Common myeloid progenitor, CD34-positive (primary cell): ENCODE measurements at places on chromosomes 4 and X.

DNA sequence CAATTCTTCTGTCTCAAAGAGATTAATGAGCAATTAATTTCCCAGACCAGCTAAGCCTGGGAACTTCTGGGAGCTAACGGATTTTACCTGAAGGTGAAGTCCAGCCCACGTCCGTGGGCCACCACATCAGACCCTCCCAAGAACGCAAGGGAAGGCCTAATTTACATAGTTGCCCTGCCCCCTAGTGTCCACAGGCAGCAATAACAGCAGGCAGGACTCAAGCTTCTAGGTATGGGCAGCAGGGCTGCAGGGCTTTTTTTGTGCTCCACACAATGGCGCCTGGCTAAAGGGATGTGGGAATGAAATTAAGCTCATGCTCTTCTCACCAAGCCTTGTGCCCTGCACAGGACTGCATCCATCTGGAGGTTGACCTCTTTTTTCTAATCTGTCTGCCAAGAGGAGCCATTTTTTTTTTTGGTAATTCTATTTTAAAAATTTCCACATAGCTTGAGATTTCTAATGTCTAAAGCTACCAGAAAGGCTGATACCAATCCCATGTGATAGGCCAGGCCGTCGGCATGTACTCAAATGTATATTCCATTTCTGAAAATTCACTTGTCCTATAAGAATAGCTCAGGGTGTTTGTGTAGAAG is 111.9 kb upstream of the TMEM164 start:
- peak; percentile 71 for DNase-seq

DNA sequence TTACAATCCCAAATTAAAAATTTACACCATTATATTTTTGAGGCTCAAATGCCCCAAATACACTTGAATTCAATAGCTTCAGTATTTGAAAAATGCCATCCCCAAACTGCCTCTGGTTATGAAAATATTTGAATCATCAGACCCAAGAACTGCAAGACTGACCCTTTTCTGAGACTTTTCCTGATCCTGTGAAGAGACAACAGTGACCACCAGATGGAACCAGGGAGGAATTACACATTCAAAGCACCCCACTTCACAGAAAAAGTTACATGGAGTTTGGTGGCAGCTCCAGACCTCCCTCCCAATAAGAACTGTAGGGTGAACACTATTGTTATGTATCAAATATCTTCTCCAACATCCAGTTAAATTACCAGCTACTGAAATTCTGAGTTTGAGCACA is 44.0 kb upstream of the SCD5 start:
- DNase-seq: peak; percentile 49

- no peak for DNase-seq
These were observed 340.0 kb downstream of the FBXW7 start for GRCh38 chr4:152195888-152196287.

GRCh38 chr4:176440698-176441097 is 120.9 kb downstream of the SPCS3 start:
- no peak for DNase-seq

DNA sequence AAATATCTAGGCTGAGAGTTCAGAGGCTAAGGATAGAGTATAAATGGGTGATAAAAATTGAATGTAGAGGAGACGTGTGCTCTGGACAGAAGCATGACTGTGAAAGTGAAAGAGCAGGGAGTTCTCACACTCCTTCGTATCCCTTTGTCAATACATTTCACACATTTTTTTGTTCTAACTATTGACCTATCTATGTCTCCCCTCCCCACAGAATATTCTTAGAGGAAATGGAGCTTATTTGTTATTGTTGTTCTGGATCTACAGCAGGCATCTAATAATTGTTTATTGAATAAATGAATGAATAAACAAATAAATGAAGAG is 57.6 kb downstream of the ENPEP start:
- no peak for DNase-seq

- DNase-seq: peak; percentile 62
These were observed at the start of gene MSX1 for GRCh38 chr4:4859325-4859798. Gene MSX1, plus strand, starts transcription at chr4:4859665. Its CDS starts 235 bp downstream, at chr4:4859900.

DNA sequence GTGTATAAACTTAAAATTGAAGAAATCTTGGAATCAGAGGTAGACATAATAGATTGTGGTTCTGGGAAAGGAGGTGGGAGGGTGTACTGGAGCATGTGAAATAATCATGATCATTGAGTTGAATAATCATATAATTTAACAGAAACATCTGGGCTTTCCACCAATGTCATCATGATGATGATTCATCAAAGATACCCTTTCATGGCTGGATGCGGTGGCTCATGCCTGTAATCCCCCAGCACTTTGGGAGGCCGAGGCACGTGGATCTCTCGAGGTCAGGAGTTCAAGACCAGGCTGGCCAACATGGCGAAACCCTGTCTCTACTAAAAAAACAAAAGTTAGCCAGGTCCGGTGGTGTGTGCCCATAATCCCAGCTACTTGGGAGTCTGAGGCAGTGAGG is 6.7 kb upstream of the RUFY3 start:
- DNase-seq: no peak

DNA sequence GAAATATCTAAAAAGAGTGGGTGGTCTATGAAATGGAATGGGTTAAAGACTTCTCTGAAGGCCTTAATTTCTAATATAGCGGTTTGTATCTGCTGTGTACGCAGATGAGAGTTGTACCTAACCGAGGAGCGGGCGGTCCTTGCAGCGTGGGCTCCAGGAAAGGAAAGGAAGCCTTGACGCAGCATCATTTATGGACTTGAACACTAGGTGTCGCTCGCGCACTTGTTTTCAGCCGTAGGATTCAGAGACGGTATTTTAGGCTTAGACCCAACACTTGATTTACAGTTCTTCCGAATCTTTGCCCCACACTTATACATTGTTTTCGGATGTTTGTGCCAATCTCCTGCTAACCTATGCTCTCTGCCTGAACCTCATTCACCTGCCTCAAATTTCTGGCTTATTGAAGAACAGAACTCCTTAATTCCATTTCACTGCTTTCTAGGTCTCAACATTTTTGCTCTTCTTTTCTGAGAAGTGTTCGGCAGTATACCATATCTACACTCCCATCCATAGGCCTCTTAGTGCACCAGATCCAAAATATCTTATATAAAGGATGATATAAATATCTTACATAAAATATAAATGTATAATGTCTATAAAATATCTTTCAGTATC is 48.9 kb upstream of the AADAT start:
- peak; percentile 86 for DNase-seq

DNA sequence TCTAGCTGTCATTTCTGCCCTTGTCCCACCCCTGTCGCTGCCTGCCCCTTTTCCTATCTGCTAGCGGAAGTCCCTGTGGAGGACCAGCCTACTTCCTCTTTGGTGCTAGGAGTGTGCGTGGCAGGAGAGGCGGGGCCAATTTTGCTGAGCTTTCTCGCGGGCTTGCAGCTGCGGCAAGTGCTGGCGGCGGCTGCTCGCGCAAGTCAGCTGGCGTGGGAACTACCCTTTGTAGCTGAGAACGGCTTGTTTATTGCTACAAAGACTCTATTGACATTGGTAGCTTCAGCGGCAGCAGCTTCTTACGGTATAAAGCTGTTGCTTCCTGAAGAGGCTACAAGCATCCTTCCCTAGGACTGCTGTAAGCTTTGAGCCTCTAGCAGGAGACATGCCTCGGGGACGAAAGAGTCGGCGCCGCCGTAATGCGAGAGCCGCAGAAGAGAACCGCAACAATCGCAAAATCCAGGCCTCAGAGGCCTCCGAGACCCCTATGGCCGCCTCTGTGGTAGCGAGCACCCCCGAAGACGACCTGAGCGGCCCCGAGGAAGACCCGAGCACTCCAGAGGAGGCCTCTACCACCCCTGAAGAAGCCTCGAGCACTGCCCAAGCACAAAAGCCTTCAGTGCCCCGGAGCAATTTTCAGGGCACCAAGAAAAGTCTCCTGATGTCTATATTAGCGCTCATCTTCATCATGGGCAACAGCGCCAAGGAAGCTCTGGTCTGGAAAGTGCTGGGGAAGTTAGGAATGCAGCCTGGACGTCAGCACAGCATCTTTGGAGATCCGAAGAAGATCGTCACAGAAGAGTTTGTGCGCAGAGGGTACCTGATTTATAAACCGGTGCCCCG is at the start of gene MAGEH1:
Gene MAGEH1 (plus strand): TSS at position 138 of the 843 bp plus-strand sequence. CDS start 248 bp downstream, at position 386.
- DNase-seq: peak; percentile 94

DNA sequence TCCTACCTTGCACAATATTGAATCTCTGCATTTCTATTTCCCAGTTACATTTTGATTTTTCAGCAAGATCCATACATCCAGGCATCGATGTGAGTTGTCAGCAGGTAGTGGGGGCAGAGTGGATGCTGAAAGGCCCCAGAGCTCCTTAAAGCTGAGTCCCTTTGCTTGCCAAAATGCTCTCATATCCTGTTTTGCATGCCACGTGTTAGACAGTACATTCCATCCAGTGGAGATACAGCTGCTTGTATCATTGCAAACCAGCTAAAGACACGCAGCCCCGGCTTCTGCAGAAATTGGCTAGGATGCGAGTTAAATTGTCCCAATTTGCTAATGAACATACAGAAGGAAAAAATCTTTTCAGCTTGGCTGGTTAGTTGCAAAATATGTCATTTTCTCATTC is 179.6 kb upstream of the MXRA5 start:
- DNase-seq: no peak

GRCh38 chr4:16752150-16752549 is 146.3 kb downstream of the LDB2 start:
- peak; percentile 2 for DNase-seq

DNA sequence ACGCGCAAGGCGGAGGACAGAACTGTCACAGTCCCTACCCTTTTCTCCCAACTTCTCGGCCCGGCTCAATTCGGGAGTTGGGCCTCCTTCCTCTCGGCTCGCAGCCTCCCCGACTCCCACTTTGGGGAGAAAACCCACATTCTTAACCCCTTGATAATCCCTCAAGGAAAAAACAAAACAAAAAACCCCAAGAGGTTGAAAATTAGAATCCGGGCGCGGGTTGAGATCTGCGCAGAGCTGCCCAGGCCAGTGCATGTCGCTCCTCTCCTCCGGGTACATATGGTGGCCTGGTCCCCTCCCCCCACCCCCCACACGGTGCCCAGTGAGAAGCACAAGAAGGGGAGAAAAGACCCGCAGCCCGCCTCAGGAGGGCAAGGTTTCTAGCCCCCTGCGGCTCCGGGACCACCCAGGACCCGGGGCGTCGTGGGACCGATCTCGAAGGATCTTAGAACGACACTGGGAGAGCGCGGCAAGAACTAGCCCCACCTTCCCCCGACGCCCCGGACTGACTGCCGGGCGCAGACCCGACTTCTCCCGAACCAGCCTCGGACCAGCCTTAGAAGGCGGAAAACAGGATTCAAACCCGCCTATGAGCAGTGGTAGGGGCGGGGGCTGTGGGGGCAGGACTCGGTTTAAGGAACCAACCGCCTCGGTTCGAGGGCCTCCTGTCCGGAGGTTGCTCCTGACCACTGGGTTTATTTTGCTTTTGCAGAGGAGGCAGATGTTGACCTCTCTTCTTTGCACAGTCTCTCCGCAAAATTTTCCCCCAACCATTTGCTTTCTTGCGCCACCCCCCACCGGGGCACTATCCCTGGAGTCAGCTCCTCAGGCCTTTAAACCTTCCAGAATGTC is 2.5 kb upstream of the PDGFRA start:
- DNase-seq: peak; percentile 30

DNA sequence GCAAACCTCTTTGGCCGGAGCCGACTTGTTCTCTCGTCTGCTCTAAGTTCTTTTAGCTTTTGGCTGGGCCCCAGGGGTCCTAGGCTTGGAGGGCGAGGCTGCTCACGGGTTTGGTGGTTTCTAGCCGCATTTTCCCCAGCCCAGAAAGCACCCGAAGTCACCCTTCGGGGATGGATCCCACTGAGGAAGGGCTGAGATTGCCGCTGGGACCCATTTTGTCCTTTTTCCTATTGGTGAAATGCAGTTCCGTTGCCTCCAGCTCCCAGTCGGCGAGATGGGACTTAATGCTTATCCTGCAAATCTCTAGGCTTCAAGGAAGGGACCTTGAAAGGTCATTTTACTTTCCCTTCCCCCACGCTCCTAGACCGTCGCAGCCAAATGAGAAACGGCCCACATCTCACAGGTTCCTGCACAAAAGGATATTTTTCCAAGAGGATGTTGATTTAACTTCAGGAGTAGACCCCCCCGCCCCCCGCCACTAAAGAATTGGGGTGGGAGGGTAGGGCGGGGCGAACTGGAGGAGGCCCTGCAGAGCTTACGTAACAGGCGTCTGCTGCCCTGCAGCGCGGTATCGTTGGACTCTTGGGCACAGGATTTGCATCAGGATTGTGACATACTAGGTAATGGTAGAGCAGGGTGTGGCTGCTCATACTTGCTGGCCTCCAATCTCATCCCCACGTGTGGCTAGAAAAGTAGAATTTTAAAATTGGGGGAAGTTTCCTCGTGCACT is 564 bp downstream of the PGK1 start:
- no peak for DNase-seq

DNA sequence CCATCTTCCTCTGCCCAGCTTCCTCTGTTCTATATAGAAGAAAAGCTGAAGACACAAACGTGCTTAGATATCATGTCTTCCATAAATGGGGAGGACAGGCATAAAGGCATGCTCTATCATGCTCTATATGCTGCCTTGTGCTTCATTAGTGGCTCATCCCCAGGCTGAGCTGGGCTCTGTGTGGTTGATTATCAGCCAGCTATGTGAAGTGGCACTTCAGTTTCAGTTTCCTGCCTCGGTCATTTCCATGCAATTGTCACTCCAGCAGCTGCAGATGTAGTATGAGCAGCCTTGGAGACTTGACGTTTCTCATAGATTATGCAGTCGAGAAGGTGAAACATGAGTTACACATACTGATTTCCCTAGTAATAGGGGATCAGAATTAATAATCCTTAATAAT is 106.2 kb downstream of the SYTL5 start:
- DNase-seq: no peak

GRCh38 chrX:132030264-132030663 is 7.2 kb downstream of the STK26 start:
- no peak for DNase-seq

GRCh38 chr4:26152056-26152455 is 168.8 kb upstream of the RBPJ start:
- no peak for DNase-seq

DNA sequence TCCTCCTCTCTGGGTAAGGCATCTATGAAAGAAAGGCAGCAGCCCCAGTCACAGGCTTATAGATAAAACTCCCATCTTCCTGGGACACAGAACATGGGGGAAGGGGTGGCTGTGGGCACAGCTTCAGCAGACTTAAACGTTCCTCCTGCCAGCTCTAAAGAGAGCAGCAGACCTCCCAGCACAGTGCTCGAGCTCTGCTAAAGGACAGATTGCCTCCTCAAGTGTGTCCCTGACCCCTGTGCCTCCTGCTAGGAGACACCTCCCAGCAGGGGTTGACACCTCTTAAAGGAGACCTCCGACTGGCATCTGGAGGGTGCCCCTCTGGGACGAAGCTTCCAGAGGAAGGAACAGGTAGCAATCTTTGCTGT is 89.9 kb downstream of the EFHC2 start:
- no peak for DNase-seq

DNA sequence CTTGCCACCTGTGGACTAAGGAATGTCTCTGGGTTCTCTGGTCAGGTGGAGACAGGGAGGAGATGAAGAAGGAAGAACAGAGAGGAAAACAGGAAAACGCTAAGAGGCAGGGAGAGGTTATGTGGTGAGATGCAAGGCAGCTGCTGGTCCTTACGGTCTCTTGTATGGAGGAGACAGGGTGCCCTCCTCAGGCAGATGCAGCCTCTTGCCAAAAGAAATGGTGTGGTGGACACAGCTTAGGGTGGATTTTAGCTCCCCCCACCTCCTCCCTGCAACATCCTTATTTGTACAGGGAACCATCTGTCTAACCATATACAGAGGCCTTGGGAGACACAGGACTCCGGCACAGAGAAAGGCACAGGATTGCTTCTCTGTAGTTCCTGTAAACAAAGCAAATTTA is 9.7 kb downstream of the OCIAD2 start:
- DNase-seq: no peak
